Stimulated activated naive CD4-positive, alpha-beta T cell treated with Interleukin-2 at 50 U/mL for 16 hours (primary cell): ENCODE measurements at places on chromosomes 1 and 21.
A peak's percentile ranks its signal among the peaks of the same experiment; 100 is the strongest.

- DNase-seq, result no peak
Observed at GRCh38 chr1:181356505-181357340, 126.6 kb upstream of the CACNA1E start.

DNA sequence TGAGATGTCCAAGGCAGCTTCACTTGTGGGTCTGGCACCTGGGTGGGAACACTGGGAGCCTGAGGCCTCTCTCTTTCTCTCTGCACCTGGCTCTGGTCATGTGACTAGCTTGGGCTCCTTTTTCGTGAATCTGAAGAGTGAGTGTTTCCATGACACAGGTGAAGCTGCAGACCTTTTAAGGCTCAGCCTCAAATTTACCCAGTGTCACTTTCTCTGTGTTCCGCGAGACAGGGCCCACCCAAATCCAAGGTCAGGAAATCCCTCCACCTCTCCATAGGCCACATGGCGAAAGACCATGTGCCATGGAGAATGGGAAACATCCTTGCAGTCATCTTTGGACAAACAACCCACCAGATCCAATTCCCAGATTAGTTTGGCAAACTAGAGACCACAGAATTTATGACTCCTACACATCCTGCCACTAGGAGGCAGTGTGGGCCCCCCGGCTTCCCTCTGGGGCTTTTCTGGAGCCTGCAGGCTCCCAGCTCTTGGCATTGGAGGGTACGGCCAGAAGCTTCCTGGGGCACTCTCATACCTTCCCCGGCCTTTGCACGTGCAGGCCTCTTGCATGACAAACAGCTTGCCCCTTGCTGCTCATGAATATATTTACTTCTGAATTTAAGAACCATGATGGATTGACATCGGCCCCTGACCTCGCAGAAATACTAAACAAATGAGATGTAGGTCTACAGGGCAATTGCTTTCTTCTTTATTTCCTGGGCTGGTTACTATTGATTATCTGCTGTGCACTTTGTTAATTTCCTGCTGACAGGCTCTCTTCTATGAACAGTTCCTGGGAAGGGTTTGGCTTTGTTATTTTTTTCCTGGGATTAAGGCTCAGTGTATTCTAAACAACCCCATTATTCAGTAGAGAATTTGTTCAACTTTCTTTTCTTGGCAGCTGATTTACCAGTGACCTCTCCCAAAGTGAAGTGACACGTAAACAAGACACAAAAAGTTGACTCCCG, 180.7 kb downstream of the KAZN start:
- DNase-seq, result no peak

GRCh38 chr21:28699186-28699585, 293.5 kb downstream of the LTN1 start:
- DNase-seq, result no peak

- DNase-seq, result no peak
Observed at GRCh38 chr21:16307256-16307655, 577.5 kb downstream of the USP25 start.

- DNase-seq, result no peak
Observed at GRCh38 chr1:78038491-78038939, 7.3 kb upstream of the GIPC2 start.

GRCh38 chr1:156582388-156583017, 3.0 kb downstream of the TTC24 start:
- DNase-seq, result no peak

DNA sequence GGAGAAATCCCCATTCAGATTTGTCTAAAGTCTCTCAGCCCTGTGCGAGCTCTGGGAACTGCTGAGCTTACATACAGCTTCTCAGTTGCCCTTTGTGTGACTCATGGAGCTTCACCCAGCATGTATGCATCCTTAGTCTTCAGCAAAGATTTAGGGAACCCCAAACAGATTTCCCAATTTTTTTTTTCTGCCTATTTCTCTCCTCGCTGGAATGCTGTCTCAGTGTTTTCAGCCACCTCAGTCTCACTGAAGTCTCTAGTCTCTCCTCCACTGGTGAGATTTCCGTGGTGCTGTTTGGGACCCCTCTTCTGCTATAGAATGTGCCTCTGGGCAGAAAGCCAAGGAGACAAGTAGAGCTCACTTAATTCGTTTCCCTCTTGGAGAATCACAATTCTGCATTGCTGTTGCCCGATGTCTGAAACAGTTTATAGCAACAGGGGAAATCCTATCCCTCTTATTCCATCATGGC, 28.1 kb upstream of the TXLNA start:
- DNase-seq, result no peak

- DNase-seq, result no peak
Observed at GRCh38 chr21:37008724-37009123, 2.2 kb downstream of the RIPPLY3 start.

GRCh38 chr1:119333163-119333896, 35.3 kb upstream of the HAO2 start:
- DNase-seq, result no peak

GRCh38 chr1:119712342-119713038, 756 bp downstream of the PHGDH start:
- peak; percentile 2 for DNase-seq

DNA sequence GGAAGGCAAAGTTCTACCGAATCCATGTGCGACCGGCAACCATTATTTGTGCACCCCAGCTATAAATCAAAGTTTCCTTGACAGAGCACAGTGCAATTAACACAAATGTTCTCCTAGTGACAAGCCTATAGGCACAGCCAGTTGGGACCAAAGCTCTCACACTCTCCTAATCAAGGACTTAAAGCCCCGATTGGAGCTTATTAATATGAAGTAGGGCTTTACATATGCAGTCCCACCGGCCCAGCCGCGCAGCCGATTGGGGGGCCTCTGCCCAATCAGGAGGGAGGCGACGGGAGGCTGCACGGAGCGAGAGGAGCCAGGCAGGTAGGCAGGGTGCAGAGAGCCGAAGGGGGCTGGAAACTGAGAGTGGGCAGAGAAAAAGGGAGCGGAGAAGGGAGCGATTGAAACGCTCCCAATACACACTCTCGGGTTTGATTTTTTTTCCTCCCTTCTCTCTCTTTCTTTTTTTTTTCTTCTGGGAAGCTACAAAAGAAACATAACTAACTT, at the start of gene ESRRG:
ESRRG (minus strand) TSS at position 156 of the 507 bp plus-strand sequence; CDS start at position 26, 130 bp downstream.
- DNase-seq, result no peak
